ELR (cell line): ENCODE measurements at places on chromosomes 6 and 20.

DNA sequence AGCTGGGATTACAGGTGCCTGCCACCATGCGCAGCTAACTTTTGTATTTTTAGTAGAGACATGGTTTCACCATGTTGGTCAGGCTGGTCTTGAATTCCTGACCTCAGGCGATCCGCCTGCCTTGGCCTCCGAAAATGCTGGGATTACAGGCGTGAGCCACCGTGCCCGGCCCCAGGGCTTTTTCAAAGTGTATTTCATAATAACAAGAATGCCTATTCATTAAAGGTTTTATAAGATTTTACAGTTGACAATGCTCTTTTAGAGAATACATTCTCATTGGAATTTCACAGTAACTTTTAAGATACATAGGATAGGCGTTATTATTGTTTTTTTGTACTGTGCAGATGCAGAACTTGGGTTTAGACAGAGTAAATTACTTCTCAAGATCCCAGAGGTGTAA, 52.6 kb upstream of the PTPRK start:
- DNase-seq, result no peak

DNA sequence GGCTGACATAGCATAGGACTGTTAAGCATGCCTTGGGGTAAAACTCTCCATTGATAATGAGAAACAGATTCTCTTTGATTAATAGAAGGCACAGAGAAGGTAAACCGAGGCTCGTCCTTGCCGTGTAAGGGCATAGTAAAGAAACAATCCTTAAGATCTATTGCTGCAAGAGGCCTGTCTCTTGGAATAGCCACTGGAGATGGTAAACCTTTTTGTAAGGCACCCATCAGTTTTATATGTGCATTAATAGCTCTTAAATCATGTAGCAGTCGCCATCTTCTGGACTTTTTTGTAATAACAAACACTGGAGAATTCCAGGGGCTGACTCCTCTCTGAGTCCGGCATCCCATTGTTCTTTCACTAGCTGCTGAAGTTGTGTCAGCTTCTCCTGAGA, 8.4 kb upstream of the ABHD12 start:
- DNase-seq, result peak; percentile 82

DNA sequence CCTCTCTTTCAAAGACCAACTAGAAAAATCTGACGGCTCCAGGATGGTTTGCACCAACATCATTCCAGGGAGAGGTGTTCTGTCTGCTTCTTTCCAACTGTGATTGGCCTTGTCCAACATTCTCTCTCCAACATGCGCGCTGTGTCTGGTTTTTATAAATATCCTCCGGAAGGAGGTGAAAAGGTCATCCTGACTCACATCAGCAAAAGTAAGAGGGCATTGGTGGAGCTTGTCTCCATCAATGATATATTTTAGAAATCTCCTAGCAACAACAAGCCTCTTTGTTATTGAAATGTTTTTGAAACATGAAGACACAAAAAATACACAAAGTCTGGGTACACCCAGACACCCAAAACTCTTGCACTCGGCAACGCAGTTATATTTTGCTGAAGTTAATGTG, 475.3 kb upstream of the JARID2 start:
- DNase-seq, result peak; percentile 52

DNA sequence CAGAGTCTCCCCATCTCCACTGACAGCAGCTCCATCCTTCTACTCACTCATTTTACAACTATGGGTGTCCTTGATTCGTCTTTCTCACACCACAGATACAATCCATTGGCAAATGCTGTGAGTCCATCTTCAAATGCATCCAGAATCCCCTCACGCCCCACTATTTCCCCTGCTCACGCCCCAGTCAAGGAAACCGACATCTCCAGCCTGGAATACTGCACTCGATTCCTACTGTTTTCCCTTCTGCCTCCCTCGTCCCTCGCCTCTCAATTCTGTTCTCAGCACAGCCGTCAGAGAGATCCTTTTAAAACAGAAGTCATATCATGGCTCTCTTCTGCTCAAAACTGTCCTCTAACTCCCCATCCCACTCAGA, 4.7 kb downstream of the HLA-B start:
- no peak for DNase-seq

DNA sequence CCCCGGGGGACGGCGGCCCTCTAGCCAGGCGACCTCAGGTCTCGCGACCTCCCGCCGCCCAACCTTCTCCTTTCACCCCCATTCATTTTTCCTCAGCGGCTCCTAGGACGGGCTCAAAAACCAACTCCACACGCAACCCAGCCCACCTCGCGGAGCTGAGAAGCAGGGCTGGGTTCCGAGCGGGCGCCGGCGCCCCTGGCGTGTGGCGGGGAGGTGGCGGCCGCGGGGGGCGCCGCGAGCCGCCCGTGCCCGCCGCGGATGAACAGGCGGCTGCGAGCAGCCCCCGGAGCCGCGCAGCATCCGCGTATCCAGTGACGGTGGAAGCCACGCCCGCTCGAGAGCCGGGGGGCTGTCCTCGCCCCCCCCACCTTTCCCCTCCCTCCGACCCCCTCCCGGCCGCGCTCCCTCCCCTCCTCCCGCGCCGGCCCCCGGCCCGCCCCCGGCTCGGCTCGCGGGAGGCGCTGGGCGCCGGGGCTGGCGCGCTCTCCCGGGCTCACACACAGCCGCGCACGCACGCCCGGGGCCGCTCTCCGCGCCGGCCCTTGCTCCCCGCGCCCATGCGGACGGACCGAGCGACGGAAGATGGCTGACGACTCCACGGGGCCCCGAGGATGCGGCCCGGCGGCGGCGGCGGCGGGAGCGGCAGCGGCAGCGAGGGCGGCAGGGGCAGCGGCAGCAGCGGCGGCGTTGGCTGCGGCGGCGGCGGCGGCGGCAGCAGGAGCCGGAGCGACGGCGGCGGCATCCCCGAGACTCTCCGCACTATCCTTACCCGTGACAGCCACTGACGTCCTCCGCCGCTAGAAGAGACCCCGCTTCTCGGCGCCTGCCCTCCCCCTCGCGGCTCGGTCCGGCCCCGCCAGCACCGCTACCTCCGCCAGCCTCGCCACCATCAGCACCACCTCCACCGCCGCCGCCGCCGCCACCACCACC, at the start of gene SOBP:
Gene SOBP (plus strand): TSS at position 482 of the 930 bp plus-strand sequence. CDS start 500 bp downstream, outside the sequence.
- DNase-seq, result peak; percentile 69

DNA sequence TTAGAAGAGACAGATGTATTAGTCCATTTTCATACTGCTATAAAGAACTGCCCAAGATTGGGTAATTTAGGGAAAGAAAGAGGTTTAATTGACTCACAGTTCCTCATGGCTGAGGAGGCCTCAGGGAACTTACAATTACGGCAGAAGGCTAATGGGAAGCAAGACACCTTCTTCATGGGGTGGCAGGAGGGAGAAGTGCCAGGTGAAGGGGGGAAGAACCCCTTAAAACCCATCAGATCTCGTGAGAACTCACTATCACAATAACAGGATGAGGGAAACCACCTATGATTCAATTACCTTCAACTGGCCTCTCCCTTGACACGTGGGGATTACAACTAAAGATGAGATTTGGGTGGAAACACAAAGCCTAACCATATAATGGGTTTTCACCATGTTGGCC, 28.9 kb upstream of the PNRC1 start:
- no peak for DNase-seq

DNA sequence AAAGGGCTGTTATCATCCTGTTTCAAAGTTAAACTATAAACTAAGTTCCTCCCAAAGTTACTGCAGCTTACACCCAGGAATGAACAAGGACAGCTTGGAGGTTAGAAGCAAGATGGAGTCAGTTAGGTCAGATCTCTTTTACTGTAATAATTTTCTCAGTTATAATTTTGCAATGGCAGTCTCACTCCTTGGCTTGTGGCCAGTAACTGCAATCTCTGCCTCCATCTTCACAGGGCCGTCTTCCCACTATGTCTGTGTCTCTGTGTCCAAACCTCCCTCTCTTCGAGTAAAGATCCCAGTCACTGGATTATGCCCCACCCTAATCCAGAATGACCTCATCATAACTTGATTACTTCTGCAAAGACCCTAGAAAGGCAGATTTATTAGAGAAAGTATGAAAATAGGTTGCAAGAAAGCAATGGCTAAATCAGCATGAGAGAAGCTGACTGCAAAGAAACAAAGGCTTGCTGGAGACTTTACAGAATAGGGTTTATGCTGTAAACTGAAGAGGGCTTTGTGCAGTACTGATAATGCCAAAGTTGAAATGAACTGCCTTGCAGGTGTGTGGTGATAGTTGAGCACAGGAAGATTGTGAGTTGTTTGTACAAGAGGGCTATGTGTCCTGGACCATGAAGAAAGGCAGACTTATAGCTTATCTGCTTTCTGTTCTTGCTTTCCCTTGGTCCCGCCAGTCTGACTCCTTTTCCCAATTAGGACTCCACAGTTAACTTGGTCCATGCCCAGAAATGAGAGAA, 28.4 kb downstream of the GPX6 start:
- DNase-seq, result no peak

- peak; percentile 83 for DNase-seq
These were observed 217.5 kb downstream of the GJA1 start for GRCh38 chr6:121652726-121653623.

- DNase-seq, result no peak
These were observed 1.6 kb downstream of the SLC22A7 start for GRCh38 chr6:43299338-43300293.

- DNase-seq, result peak; percentile 95
These were observed at the start of gene DST for GRCh38 chr6:56642366-56643261. Gene DST (minus strand): TSS chr6:56642889.

GRCh38 chr20:56724241-56724757, 95.2 kb downstream of the TFAP2C start:
- DNase-seq, result no peak

GRCh38 chr6:161828355-161828754, 554.5 kb upstream of the AGPAT4 start:
- no peak for DNase-seq

GRCh38 chr6:45697605-45698004, 318.1 kb downstream of the CLIC5 start:
- peak; percentile 99 for DNase-seq

DNA sequence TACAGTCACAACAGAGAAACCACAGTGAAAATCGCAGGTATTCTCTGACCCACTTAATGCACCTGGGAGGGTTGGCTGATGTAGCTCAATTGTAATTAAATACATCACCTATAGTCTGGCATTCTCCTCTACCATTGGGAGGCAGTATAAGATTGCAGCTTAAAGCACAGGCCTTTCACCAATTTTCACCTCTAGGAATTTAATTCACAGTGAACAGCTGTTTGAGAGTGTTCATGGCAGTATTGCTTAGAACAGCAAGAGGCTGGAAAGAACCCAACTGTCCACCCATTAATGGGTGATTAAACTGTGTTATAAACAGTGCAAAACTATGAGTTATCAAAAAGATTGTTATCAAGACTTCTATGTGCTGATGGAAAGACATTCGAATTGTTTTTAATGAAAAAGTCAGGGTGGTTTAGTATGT, 2.0 kb downstream of the EDEM2 start:
- DNase-seq, result peak; percentile 75

DNA sequence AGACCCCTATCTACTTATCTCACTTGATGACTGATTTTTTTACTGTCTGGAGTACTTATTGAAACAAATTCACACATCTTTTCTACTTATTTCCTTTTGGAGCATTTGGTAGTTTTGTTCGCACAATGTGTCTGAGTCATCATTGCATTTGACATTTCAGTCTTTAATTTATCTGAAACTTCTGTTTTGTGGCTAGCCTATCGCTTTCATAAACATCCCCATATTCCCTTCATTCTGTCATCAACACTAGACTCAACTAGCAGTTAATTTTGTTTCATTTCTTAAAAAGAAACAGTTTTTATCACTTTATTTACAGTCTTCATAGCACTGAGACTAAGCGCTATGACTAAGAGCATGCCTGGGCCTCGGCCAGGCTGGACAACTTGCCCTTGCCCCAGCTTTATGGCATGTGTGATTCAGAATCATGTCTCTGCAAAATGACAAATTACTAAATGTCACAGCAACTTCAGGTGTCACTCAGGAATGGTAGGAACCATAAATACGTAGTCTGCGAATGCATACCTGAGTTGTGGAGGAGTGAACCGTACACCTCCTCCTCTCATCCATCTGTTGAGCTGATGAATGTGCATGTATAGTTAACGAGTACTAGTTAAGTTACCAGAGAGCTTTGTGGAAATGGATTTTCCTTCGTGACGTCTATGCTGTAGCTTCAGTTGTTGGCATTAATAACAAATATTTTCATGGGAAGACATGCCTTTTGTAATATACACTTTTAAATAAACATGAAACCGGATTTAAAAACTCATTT, 16.2 kb downstream of the L3MBTL3 start:
- DNase-seq, result peak; percentile 72

- no peak for DNase-seq
These were observed 172.4 kb upstream of the PDE10A start for GRCh38 chr6:165835410-165835851.

GRCh38 chr6:167578371-167578901, 248.3 kb upstream of the AFDN start:
- DNase-seq, result no peak

- no peak for DNase-seq
These were observed 184.9 kb upstream of the CST7 start for GRCh38 chr20:24764027-24764793.

GRCh38 chr6:9634776-9635175, 780.1 kb downstream of the TFAP2A start:
- no peak for DNase-seq

- DNase-seq, result no peak
These were observed 233.3 kb downstream of the MYLK4 start for GRCh38 chr6:2517401-2517800.

- DNase-seq, result no peak
These were observed 464.8 kb downstream of the CBLN4 start for GRCh38 chr20:55540486-55540885.

- no peak for DNase-seq
These were observed 44.0 kb upstream of the TRAM2 start for GRCh38 chr6:52620906-52621190.

GRCh38 chr20:51512645-51513044, 29.9 kb downstream of the NFATC2 start:
- DNase-seq, result no peak

DNA sequence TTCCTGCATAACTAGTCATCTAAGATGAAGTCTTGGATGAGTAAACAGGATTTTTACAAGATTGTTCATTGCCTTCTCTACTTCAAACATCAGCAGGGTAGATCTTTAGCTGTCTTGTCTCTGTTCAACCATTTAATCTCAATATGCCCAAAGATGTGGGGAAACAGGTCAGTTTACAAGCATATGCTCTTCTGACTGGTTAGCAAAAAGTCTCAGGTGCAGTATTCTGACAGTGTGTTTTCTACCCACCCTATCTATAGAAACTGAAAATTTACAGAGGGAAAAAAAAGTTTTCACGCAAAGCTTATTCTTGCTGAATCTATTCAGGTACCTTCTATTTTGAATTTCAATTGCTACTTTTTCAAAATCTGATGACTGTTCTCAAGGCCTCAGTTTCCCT, 29.0 kb downstream of the MAP3K5 start:
- no peak for DNase-seq
